ENCODE measurements at places on chromosomes 3 and 15.

GRCh38 chr15:69084404-69085030, 70.0 kb downstream of the NOX5 start:
- DNase-seq = no peak

DNA sequence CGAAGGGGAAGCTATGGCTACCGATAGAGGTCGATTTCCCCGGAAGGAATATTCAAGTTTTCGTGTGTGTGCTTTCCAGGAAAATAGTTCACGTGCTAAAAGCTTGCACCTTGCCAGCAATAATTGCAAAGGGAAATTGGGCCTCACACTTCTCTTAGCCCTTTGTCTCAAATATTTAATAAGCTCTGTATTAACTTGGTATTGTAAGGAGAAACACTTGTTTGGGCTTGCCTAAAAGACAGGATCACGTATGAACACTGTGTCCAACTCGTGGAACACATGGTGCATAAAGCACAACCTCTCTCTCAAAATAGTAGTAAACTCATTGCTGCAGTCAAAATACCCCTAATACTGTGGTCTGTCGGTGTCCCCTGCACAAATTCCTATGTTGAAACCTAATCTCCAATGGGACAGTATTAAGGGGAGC, 352 bp upstream of the TMF1 start:
- no peak for DNase-seq

DNA sequence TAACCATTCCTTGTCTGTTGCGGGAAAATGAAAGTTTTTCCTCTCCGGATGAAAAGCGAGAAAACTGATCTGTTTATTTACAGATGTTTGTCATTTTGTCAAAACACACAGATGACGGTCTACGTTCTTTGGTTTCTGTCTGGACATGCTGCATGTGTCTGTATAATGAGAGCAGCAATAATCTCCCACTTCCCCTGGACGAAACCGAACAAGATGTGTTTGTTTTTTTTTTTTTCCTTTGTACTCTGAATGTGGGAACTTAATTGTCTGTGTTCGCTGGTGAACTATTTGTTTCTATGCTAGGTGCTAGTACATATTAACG, 33.6 kb downstream of the PTPRG start:
- no peak for DNase-seq

DNA sequence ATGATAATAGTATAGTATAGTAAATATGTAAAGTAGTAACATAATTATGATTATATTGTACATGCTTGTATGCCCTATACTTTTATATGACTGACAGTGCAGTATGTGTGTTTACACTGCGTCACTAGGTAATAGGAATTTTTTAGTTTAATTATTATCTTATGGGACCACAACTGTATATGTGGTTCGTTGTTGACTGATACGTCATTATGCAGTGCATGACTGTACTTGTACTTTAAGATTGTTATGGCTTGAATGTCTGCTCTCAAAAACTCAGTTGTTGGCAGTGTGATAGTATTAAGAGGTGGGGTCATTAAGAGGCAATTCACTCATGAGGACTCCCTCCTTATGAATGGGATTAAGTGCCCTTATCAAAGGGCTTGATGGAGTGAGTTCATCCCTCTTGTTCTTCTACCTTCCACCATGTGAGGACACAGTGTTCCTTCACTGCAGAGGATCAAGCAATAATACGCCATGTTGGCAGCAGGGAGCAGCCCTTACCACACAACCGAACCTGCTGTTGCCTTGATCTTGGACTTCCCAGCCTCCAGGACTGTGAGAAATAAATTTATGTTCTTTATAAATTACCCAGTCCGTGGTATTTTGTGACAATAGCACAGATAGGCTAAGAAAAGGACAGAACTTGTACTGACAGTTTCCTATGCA, 152.2 kb downstream of the NEK11 start:
- no peak for DNase-seq

GRCh38 chr15:74505837-74506514, 35.0 kb upstream of the ARID3B start:
- no peak for DNase-seq

DNA sequence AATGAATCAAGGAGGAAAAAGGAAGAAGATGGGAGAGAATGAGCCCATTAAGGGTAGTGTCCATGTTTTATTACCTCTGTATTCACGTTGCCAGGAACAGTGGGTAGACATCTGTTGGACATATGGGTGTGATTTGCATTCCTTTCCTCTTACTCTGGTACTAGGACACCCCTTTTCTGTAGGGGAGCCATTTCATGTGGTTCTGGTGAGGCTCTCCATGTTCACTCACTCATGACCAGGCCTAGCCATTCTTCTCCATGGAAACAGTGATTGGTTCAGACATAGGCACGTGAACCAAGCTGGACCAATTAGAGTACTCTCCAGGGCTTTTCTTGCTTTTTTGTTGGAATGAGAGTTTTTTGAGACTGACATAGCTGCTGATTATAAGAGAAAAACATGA, 39.6 kb upstream of the PDCD6IP start:
- DNase-seq = no peak

DNA sequence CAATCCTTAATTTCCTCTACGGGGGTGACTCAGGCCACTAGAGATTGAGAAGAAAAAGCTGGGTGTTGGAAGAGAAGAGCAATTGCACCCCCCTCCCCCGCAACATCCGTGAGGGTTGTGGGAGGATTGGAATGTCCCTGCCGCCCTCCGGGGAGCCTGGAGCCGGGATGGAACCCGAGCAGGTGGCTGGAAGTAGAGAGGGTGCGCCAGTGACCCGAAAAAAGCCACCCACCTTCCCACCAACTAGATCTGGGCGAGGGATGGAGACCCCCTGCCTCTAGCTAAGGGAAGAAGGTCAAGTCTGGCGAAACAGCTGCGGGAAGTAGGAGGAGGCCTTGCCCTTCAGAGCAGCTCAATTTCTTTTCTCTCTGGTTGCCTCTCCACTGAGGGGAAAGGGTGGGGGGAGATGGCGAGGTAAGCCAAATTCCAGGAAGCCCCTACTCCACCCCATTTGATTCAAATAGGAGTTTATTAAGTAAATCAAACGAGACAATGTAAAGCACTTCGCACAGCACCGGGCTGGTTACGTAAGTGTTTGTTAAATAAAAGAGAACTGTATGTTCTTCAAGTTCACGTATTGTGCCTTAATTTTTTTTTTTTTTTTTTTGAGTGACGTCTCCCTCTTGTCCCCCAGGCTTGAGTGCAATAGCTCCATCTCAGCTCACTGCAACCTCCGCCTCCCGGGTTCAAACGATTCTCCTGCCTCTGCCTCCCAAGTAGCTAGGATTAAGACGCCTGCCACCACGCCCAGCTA, 1.1 kb upstream of the WWTR1 start:
- no peak for DNase-seq

- DNase-seq = no peak
Measured at GRCh38 chr3:4517643-4518311, 24.6 kb downstream of the ITPR1 start.

GRCh38 chr15:52436981-52437380, 91.7 kb downstream of the MYO5A start:
- no peak for DNase-seq

- DNase-seq = no peak
Measured at GRCh38 chr15:91881569-91882297, 28.2 kb downstream of the SLCO3A1 start.

- DNase-seq = no peak
Measured at GRCh38 chr15:33204926-33205325, 10.4 kb upstream of the FMN1 start.

GRCh38 chr3:132650153-132650552, 9.5 kb downstream of the ACAD11 start:
- DNase-seq = no peak

DNA sequence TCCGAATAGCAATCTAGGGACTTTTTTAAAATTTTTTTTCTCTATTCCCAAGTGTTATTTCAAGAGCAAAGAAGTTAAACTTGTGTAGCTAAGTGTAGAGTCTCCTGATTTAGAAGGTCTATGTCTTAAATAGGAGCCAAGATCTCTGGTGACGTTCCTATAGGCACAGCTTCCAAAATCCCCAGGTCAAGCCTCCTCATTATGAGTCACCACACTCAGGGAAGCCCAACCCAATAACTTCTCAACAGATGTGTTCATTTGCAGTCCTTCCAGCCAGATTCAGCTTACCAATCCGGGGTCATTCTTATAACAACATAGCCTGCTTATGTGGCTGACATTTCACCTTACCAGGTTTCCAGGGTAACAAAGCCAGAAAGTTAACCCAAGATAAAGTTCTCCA, 270.3 kb downstream of the IL5RA start:
- DNase-seq = no peak

GRCh38 chr3:52046186-52046901, 10.0 kb downstream of the DUSP7 start:
- no peak for DNase-seq

DNA sequence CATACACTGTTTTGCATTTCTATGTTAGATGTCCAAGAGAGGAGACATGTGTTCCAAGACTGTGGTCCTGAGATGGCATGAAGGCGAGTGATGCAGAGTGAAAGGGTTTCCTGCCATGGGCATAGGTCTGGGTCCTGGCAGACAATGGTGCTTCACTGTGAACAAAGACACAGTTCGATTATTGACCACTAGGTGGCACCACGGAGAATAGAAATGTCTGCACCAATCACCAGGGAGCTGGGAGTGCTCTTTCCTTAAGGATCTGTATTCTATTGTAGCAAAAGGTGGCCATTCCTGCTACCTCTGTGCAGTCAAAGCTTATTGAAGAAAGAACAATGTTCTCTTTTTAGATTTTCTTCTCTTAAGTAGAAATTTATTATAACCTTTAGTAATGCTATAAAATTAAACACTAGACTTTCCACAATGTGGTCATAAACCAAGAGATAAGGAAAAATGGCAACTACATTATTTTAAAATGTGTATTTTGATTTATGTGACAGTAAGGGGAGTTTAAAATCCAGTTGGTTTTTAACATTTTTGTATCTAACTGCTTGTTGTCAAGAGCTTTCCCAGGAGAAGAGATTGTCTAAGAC, 88.7 kb downstream of the GABRG3 start:
- no peak for DNase-seq

GRCh38 chr3:37559461-37559860, 302.2 kb upstream of the CTDSPL start:
- no peak for DNase-seq

GRCh38 chr3:24135280-24135679, 190.2 kb downstream of the NR1D2 start:
- DNase-seq = no peak

GRCh38 chr15:81268881-81269601, 54.9 kb downstream of the STARD5 start:
- DNase-seq = no peak

DNA sequence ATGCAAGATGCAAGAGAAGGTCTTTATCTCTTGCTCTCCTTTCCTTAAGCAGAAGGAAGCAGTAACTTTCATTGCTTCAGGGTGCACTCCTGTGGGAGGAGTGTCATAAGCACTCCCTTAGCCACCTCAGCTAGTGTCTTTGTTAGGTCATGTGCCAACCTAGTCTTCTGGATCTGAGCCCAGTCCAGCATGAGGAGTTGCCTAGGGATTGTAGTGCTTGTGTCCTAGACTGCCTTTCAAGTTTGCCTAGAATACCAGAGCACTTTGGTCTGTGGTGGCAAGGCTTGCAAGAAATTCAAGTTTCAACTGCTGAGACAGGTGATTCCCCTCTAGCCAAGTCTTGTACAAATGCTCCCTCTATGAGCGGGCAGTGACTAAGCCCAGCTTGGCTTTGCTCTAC, 633.6 kb downstream of the ZNF385D start:
- DNase-seq = no peak

GRCh38 chr15:98855067-98855814, 152.4 kb downstream of the PGPEP1L start:
- no peak for DNase-seq

- DNase-seq = no peak
Measured at GRCh38 chr3:37249717-37250116, 75.3 kb upstream of the LRRFIP2 start.

Measured in NCI-H446 (cell line).